Prostate gland (tissue), 2 donors: ENCODE measurements at places on chromosomes 6 and 20. TPM values are rescaled to one million over a fixed set of nuclear protein-coding genes. Genes with fewer than 3 reads are reported as not detected.

GRCh38 chr6:39843305-39844020 lies 51.3 kb downstream of the DAAM2 start:
- no peak for DNase-seq
- H3K4me1 ChIP-seq, result no peaks in the 10 kb centered on the region
- no peaks in the 10 kb centered on the region for H3K36me3 ChIP-seq
- no peak overlapping the region for H3K4me3 ChIP-seq
- H3K27me3 ChIP-seq, result no peaks in the 10 kb centered on the region
- H3K27ac ChIP-seq, result no peak overlapping the region

DNA sequence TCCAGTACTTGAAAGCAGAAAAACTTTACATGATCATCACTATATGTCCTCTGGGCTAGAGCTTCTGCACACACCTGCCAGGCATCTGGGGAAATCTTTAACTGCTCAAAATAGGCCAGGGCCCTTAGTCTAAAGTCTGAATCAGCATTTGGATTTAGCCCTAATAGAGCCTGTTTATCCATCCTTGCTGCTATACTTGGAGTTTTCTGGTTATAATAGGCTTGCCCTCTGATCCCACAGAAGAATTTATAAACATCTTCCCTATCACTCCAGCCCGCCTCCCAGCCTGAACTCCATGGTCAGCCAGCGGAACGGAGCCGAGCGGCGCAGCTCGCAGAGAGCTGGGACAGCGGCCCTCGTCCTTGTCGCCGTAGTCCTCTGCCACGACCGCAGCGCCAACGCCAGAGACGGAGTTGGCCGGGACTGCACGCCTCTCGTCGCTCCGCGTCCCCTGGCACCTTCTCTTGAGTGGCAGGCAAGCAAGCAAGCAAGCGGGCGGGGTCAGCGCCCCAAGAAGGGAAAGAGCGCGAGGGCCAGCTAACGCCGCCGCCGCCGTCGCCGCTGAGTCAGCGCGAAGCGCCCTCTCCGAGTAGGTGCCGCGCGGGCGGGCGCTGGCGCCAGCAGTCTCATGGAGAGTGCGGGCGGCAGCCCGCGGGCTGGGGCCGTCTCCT lies 25.4 kb upstream of the ASIP start:
- H3K4me3 ChIP-seq, result peak overlapping the region; percentile 43
- peak overlapping the region; percentile 82 for H3K27ac ChIP-seq
- peak; percentile 81 for DNase-seq

DNA sequence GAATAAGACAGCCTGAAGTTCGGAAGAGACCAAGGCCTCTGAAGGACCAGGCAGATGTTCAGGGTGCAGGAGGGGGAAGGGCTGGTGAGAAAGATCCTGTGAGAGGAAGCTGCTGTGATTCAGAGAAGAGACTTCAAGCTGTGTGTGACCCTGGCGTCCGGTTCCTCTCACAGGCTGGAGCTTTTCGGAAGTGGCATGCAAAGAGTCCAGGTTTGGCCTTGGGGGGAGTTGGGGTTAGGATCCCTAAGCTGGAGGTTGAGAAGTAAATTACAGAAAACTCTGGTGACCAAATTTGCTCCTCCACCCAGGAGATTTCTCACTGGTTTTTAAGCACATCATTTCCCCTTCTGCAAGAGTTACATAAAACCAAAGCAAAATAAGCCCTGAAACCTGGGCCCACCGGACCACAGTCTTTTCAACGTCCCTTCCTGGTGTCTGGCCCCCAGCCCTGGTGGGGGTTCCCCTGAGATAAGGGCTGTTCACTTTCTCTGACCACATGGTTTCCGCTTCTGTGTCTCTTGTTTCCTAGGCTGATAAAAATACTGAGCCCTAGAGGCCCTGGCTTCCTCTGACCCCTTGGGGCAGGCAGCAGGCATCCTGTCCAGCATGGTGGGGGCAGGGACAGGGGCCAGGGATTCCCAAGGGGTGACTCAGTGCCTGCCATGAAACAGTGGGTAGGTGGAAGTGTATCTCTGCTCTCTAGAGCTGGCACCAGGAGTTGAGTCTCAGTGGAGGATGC lies 12.0 kb upstream of the LTA start:
- no peaks in the 10 kb centered on the region for H3K4me1 ChIP-seq
- no peaks in the 10 kb centered on the region for H3K27me3 ChIP-seq
- DNase-seq, result no peak
- H3K36me3 ChIP-seq, result peaks cover 5% of the 10 kb centered on the region
- H3K4me3 ChIP-seq, result no peak overlapping the region

- no peak overlapping the region for H3K4me3 ChIP-seq
- peaks cover 2% of the 10 kb centered on the region for H3K27me3 ChIP-seq
- H3K27ac ChIP-seq, result no peak overlapping the region
- DNase-seq, result no peak
- H3K36me3 ChIP-seq, result no peaks in the 10 kb centered on the region
Observed at GRCh38 chr20:32064667-32065066, 12.6 kb downstream of the HCK start.

- H3K27ac ChIP-seq, result no peak overlapping the region
- no peaks in the 10 kb centered on the region for H3K4me1 ChIP-seq
- DNase-seq, result no peak
Observed at GRCh38 chr6:153170511-153170910, 39.4 kb upstream of the RGS17 start.

GRCh38 chr6:14108571-14109410 lies 8.8 kb upstream of the CD83 start:
- H3K27me3 ChIP-seq, result no peaks in the 10 kb centered on the region
- H3K4me3 ChIP-seq, result no peak overlapping the region
- H3K27ac ChIP-seq, result no peak overlapping the region
- no peaks in the 10 kb centered on the region for H3K4me1 ChIP-seq

DNA sequence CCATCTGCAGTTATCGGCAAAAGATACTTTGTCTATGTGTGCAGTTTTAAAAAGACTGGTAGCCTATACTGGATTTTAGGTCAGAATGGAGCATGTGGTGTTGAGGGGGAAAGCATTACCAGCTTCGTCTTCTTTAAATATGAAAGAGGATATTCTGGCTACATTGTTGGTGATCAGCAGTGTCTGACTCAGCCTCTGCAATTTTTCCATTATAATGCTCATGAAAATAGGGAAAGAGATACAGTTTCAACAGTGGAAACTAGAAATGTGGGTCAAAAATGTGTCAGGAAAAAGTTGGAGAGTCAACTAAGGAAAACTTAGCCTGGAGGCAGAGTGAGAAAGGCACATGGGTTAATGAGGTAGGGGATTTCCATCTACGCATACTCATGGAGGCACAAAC lies 45.2 kb downstream of the HDGFL1 start:
- no peaks in the 10 kb centered on the region for H3K36me3 ChIP-seq
- no peak overlapping the region for H3K27ac ChIP-seq
- no peak for DNase-seq
- H3K4me1 ChIP-seq, result no peaks in the 10 kb centered on the region
- H3K4me3 ChIP-seq, result no peak overlapping the region

DNA sequence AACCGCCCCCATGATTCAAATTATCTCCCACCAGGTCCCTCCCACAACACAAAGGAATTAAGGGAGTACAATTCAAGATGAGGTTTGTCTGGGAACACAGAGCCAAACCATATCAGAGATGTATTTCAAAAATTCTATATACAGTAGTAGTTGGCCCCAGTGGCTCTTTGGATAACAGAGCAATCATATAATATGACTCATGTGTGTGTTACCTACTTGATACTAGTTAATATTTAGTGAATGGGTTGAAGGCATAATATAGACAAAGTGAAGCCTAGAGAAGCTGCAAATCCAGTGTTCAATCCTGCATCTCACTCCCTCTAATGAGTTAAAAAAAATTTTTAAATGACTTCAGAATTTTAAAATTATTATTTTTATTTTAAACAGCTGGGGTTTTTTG lies 43.2 kb downstream of the KAT14 start:
- no peaks in the 10 kb centered on the region for H3K27me3 ChIP-seq
- H3K27ac ChIP-seq, result no peak overlapping the region
- no peak for DNase-seq
- H3K4me3 ChIP-seq, result no peak overlapping the region
- H3K36me3 ChIP-seq, result no peaks in the 10 kb centered on the region

DNA sequence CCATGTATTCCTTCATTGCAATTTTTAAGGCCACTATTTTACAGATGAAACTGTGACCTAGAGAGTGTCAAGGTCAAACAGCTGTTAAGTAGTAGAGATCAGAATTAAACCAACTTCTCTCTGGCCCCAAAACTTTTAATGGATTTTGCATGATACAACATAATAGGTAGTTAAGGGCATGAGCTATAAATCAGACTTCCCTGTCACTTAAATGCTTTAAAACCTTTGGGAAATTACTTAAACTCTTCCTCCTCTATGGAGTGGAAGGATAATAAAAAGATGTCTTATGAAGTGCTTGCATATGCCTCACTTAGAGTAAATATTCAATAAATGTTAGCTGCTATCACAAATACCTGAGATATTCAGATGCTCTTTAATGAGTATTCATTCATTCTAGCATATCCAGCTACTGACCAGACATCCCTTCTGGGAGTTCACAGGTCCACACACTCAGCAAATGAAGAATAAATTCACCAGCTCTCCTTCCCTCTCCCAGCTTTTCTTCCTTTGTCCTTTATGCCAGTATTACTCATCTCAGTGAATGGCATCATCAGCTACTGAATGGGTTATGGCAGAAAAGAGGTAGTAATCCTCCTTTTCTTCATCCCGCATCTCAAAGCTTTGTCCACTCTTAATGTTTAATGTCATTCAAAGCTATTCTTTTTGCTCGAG lies 36.2 kb downstream of the EYA4 start:
- H3K36me3 ChIP-seq, result no peaks in the 10 kb centered on the region
- H3K4me3 ChIP-seq, result no peak overlapping the region
- no peaks in the 10 kb centered on the region for H3K4me1 ChIP-seq
- no peak for DNase-seq
- no peaks in the 10 kb centered on the region for H3K27me3 ChIP-seq

DNA sequence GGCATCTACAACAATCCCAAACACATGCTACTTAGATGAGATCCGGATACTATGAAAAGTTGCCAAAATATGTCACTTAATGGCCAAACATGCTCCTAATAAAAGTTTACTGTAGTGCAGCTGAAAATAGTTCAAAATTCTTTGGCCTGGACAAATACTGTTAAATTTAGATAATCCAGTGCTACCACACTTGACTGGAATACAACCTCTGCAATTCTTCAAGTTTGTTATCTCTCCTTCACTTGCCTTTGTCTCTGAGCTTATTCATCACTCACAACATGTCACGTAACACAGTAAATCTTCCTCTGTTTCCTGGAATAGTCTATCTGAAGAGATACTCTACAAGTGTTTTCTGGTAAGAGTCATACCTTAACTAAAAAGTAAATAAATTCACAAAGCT lies 10.5 kb upstream of the PLN start:
- H3K36me3 ChIP-seq, result no peaks in the 10 kb centered on the region
- no peaks in the 10 kb centered on the region for H3K4me1 ChIP-seq
- no peak overlapping the region for H3K27ac ChIP-seq

- H3K4me3 ChIP-seq, result no peak overlapping the region
- H3K4me1 ChIP-seq, result no peaks in the 10 kb centered on the region
- no peak overlapping the region for H3K27ac ChIP-seq
- no peak for DNase-seq
- H3K27me3 ChIP-seq, result no peaks in the 10 kb centered on the region
Observed at GRCh38 chr20:2330090-2330695, 34.4 kb downstream of the TGM3 start.

DNA sequence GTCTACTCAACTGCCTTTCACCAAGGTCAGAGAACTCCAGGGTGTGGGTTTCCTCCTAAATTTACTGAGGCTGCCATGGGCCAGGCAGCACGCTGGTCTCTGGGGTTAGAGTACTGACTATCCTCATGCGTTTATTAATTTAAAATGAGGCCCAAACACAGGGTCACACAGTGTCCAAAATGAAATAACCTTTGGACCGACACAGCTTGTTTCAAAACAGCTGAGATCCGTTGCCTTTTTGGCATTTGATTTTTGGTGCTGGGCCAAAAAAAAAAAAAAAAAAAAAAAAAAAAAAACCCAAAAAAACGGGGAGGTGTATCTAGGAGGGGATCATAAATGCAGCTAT lies 14.6 kb upstream of the TOX2 start:
- no peak for DNase-seq
- no peak overlapping the region for H3K27ac ChIP-seq
- no peaks in the 10 kb centered on the region for H3K27me3 ChIP-seq
- H3K36me3 ChIP-seq, result no peaks in the 10 kb centered on the region
- no peaks in the 10 kb centered on the region for H3K4me1 ChIP-seq

Gene SMPDL3A
- 7.6 TPM for total RNA-seq

Gene RNF217
- total RNA-seq, result 12.1 TPM

Gene SLC32A1
- not detected for total RNA-seq
